ENCODE measurements at places on chromosomes 1 and 21. TPM values are rescaled to one million over a fixed set of nuclear protein-coding genes. Genes with fewer than 3 reads are reported as not detected.

IGSF9 gene
- total RNA-seq, result 0.21 TPM

FAM3B gene
- total RNA-seq, result not detected

LENEP gene
- total RNA-seq, result not detected

AKT3 gene
- 16.8 TPM for total RNA-seq

OR2AK2 gene
- not detected for total RNA-seq

GJA8 gene
- total RNA-seq, result not detected

GOLT1A gene
- 4.2 TPM for total RNA-seq

DDI2 gene
- total RNA-seq, result 9.3 TPM

MRPL9 gene
- total RNA-seq, result 98.7 TPM

CXADR gene
- total RNA-seq, result 12.0 TPM

NPPB gene
- total RNA-seq, result not detected

BNIPL gene
- total RNA-seq, result 0.05 TPM

KIF2C gene
- total RNA-seq, result 36.2 TPM

CSF1 gene
- 18.1 TPM for total RNA-seq

AADACL4 gene
- not detected for total RNA-seq

LYPD8 gene
- total RNA-seq, result 0.12 TPM

C1orf74 gene
- 1.6 TPM for total RNA-seq

PIK3R3 gene
- 1.0 TPM for total RNA-seq

PTPN7 gene
- not detected for total RNA-seq

CCDC185 gene
- not detected for total RNA-seq

KCND3 gene
- total RNA-seq, result not detected

NBPF26 gene
- total RNA-seq, result 6.0 TPM

PLD5 gene
- total RNA-seq, result 1.7 TPM

ICOSLG gene
- total RNA-seq, result 3.9 TPM

CRABP2 gene
- total RNA-seq, result 9.3 TPM
